ENCODE measurements at places on chromosomes 2 and 18.

GRCh38 chr2:226077031-226077430 lies 677.5 kb downstream of the NYAP2 start:
- DNase-seq: no peak

GRCh38 chr2:45256867-45257641 lies 247.8 kb upstream of the SIX2 start:
- DNase-seq: no peak

DNA sequence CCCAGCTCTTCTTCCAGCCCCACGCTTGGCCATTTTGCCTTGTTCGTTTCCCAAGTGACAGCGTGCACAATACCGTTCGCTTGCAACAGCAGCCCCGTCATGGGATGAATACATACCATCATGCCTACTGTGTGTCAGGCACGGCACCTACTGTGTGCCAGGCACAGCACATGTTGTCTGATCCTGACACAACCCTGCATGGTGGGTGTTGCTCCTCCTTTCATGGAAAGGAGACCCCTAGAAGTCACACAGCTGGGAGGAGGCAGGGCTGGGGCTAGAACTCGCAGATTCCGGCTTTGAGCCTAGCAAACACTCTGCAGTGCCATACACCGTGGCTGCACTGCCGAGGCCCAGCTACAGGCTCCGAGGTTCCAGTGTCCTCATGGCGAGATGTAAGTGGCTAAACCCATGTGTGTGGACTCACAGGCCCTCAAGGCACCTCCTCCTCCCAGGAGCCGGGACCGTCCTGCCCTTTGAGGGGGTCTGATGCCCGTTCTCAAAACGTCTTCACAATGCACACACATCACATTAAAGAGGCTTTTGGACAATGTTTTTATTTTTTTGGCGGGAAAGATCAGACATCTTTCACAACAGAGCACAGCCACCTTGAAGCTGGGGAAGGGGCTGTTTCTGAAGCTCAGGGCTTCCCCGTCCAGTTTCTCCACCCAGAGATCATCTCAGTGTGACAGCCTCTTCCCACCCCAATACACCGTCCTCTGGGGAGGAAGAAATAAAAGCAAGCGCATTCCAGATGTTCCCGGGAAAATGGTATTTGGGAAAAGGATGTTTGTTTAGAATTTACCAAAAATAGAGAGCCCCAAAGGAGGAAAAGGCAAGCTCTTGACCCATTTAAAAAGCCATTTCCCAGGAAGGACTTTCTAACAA lies 64.9 kb downstream of the HS1BP3 start:
- DNase-seq: no peak

DNA sequence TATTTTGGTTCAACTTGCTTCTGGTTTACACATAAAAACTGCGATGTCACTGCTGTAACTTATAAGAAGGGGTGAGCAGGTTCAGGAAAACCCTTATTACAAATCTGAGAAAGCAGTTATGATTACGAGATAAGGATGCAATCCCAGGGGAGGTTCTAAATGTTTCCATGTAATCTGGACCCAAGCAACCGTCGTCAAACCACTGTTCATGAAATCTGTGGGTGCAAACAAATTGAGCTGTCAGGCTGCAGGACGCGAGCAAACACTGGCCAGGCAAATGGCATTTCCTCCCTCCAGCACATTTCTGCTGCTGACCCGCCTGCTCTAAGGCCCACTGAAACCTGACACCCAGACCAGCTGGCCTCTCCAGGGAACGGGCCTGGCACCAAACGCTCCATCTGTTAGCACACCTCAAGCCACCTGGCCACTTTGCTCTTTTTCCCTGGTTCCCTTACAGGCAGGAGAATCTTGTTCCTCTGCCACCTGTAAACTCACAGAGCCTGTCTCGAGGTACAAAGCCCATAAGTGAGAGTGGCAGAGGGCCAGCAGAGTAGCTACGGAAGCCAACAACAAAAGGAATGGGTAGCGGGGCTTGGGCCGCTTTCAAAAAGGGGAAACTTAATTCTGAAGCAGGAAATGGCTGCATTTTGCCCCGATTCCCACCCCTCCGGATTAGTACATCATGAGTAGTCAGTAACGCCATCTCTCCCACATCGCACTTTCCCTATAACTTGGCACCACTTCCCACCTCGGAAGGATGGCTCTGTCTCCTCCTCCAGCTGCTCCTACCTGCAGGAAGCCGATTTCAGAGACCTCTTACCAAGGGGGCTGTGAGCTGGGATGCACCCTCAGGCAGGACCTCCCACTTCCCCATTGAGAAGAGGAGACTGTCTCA lies 26.5 kb downstream of the CRACDL start:
- DNase-seq: no peak

GRCh38 chr2:3712424-3712823 lies 9.0 kb downstream of the DCDC2C start:
- DNase-seq: no peak

GRCh38 chr2:64524604-64525316 lies 632 bp downstream of the AFTPH start:
- no peak for DNase-seq

- DNase-seq: no peak
Observed at GRCh38 chr18:72436401-72436800, 107.7 kb downstream of the CBLN2 start.

- DNase-seq: no peak
Observed at GRCh38 chr2:44582363-44583008, 220.7 kb downstream of the CAMKMT start.

- no peak for DNase-seq
Observed at GRCh38 chr18:22840606-22841144, 92.5 kb upstream of the RBBP8 start.

DNA sequence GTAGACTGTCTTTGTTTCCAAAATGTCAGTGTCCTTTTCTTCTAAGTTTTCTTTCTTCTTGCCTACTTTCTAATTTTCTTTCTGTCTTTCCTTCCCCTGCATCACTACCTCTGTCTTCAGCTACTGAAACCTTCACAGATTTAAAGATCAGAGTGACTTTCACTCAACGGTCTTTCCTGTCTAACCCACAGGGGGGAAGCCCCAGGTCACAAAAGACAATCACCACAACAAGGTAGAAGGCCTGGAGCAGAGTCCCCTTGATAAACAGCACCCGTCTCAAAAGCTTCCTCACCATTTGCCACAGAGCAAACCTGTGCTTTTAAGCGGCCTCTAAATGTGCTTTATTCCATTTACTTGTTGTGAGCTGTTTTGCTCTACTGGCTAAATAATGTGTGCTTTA lies 665.4 kb downstream of the BCL11A start:
- DNase-seq: no peak

- no peak for DNase-seq
Observed at GRCh38 chr18:24595561-24596031, 135.2 kb downstream of the HRH4 start.

DNA sequence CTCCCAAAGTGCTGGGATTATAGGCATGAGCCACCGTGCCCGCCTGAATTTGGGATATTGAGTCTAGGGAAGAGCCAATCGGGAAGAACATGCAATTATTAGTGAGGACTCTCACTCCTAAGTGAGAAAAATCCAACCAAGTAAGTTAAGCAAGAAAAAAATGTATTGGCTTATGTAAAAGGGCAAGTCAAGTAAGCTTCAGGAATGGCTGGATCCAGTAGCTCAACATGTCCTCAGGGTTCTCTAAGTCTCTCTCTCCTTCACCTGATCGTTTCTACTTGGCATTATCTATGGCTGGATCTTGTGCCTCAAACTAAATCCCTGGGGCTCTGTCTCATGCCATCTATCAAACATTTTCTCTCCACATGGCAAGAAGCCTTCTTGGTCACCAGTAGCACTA lies 16.1 kb upstream of the CIB4 start:
- no peak for DNase-seq

- no peak for DNase-seq
Observed at GRCh38 chr18:36780748-36781147, 48.1 kb downstream of the TPGS2 start.

- no peak for DNase-seq
Observed at GRCh38 chr18:62788876-62789275, 73.5 kb downstream of the PHLPP1 start.

- DNase-seq: no peak
Observed at GRCh38 chr2:74502147-74502719, 2.8 kb upstream of the LBX2 start.

DNA sequence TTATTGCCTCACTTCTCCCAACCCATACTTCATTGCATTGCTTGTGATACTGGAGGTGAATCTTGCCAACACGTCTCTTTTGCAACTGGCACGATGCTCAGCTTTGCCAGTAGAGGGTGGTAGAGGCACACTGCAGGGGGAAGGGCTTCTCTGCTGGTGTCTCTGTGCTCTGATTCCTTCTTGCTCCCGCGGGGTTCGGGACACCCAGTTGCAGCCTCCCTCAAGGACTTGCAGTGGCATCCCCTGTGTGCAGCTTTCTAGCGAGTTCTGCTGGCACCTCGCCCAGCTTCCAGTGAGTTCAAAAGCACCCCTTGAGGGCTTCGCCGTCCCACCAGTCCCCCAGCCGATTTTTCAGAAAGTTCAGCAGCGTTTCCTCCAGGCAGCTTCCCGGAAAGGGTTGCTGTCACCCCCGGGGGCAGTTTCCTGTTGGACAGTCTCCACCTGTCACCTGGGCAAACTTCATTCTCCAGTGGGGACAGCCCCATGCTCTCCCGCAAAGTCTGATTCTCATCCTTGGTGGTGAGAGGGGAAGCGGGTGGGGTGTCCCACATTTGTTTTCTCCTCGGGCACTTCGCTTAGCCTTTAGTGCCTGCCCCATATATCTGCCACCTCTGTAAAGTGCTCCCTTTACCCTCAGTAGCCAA lies 35.4 kb upstream of the EN1 start:
- peak; percentile 5 for DNase-seq

DNA sequence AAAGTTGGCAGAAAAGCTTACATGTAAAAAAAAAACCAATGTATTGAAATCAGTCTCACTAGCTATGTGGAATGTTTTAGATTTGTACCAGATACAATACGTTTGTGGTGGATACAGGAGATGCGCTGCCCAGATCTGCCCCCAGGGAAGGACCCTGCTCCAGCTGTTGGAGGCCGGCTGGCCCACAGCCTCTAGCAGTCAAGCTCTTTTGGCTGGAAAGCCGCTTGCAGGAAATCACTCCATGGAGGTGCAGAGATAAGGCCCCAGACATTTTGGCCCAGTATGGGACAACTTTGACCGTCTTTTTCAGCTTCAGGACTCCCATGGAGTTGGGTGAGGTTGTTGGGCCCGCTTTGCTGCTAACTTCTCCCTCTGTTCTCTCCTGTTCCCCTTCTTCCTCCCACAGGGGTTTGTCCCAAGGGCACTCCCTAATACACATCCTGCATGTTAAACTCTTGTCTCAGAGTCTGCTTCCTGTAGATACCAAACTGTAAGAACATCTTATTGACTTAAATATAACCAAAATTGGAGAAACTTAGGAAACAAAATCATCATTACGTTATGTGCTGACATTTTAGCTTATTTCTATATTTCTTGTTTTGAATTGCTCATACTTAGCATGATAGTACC lies 1.7 kb upstream of the QPCT start:
- no peak for DNase-seq

- no peak for DNase-seq
Observed at GRCh38 chr18:50218432-50219197, 23.7 kb upstream of the MYO5B start.

Measured in stimulated activated CD8-positive, alpha-beta memory T cell treated with anti-CD3 and anti-CD28 coated beads, Interleukin-15, amount 100 ng/mL, for 24 hours (primary cell).